ENCODE measurements at places on chromosomes 6 and 20.

DNA sequence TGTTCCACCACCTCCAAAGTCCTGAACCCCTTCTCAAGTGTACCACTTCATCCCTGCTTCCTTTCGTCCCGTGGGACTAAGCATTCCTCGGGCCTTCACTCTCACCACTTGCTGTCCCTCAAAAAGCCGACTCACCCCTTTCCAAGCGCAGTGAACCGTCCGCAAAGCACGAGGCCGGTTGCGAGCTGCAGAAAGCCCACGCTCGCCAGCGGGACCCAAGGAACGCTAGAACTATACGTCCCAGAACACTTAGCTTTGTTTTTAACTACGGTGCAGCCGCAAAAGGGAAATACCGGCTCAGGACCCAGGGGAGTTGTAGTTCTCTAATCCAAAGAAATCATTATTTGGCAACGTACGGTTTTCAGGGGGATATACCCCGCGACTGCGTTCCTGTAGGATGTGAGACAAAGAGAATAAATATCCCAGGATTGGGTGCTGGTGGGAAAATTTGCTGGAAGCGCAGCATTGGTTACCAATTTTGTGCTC lies 416 bp upstream of the POLR1H start:
- peak; percentile 43 for DNase-seq

DNA sequence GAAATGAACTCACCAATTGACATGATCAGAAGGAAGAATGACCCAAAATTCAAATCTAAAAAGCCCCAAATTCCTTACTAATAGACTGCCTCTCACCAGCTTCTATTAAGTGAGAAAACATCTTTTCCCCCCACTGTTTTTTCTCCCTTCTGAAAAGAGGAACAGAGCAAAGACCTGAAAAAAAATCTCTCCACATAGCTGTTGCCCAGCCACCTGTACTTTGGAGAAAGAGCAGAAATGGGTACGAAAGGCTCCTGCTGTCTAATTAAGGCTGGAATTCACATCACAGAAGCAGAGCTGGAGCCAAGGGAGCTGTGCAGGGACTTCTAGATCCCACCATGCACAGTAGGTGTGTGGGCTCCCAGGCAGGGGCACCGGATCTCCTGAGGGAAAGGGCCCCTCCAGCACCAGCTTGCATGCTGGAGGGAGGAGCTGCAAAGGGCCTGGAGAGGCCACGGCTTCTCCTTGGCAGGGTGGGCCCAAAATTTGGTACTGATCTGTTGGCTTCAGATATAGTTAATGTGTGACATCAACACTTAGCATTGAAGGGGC lies 73.2 kb upstream of the DUSP22 start:
- no peak for DNase-seq

DNA sequence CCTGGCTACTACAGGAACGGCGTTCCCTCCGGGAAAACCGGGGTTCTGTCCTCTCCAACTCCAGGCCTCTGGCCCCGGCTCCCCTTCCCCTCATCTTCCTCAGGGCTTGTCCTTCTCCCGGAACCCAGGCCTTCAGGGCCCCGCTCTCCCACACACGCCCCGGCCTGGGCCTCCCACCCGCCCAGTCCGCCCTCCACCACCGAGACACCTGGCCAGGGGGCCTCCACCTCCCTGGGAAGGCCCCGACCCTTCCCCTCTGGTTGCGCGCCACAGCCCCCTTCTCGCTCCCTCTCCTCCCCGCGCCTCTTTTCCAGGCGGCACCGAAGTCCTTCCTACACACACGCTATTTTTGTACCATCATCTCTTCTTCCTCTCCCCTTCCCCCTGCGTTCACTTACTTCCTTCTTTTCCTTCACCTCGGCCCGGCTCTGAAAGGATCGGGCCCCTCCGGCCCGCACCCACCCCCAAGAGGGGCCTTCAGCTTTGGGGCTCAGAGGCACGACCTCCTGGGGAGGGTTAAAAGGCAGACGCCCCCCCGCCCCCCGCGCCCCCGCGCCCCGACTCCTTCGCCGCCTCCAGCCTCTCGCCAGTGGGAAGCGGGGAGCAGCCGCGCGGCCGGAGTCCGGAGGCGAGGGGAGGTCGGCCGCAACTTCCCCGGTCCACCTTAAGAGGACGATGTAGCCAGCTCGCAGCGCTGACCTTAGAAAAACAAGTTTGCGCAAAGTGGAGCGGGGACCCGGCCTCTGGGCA lies 1.3 kb upstream of the SIRPA start:
- DNase-seq: peak; percentile 51

DNA sequence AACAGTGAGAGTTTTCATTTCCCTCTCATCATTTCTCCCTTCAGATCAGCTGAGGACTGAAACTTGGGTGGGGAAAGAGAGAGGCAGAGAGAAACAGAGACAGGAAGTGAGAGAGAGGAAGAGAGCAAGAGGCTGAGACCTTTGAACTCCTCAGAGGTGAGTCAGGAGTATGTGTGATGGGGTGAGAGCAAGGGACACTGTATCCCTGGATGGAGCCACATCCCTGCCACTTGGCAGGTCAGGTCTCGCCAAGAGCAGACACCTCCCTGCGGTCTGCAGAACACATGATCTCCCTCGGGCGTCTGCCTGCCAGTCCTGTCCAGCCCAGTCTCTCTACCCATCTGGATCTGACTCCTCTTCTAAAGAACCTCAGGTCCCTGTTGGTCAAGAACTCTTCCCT lies 62.7 kb upstream of the SYNDIG1 start:
- no peak for DNase-seq

DNA sequence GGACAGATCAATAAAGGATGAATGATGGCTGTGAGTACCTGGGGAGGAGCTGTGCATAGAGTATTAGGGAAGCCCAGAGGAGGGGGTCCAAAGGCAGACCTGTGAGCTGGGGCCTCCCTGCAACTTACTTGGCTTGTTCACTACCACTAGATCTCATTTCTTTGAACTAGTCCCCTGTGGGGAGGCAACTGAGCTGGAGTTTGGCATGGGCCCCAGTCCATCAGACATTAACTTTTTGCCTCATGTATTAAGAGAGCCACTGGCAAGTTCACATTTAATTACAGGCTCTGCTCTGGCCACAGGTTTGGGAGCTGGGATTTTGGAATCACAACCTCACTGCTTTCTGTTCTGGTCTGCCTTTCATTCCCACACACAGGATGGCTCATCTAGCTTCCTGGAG lies 254.1 kb downstream of the PRL start:
- no peak for DNase-seq

DNA sequence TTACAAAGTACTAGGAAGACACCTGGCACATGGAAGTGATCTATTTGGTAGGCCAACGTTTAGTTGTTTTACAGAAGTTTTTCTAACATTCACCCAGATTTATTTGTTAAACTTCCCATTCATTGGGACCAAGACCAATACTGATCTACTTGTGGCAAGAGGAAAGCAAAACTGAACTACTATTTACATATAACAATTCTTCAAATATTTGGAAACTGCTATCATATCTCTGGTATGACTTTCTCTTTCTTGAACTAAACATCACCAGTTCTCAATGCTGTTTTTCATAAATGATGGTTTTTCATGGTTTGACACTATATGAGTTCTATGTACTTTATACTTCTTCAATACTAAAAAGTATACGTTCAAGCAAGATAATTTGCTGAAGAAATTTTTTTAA lies 189.2 kb downstream of the ASCC3 start:
- no peak for DNase-seq

DNA sequence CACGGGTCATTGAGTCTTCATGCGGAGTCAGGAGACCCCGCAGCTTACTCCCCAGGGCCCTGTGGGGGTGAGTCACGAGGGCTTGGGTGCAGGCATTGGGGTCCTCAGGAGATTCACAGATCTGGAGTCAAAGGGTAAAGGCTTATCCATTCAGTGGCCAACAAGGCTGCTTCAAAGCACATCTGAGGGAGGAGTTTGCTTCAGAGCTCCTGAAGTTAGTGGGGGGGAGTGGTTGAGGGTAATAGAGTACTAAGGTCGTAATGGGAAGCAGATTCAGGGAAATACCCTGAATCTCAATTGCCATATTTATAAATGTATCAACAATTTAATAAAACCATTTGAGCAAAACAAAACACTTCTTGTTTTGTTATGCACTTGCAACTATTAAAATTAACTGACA lies 37.3 kb downstream of the SH3BGRL2 start:
- no peak for DNase-seq

- no peak for DNase-seq
These were observed 34.3 kb downstream of the SLC22A23 start for GRCh38 chr6:3422435-3423070.

- DNase-seq: no peak
These were observed 32.8 kb upstream of the MICB start for GRCh38 chr6:31465185-31465536.
